Stimulated activated memory B cell treated with anti-CD40 and anti-IgM and Interleukin-4, amounts not matched to agents 10 μg/mL and 1 μg/mL and 100 μg/mL, for 72 hours (primary cell): ENCODE measurements at places on chromosomes 1 and 21.
A peak's percentile ranks its signal among the peaks of the same experiment; 100 is the strongest.

DNA sequence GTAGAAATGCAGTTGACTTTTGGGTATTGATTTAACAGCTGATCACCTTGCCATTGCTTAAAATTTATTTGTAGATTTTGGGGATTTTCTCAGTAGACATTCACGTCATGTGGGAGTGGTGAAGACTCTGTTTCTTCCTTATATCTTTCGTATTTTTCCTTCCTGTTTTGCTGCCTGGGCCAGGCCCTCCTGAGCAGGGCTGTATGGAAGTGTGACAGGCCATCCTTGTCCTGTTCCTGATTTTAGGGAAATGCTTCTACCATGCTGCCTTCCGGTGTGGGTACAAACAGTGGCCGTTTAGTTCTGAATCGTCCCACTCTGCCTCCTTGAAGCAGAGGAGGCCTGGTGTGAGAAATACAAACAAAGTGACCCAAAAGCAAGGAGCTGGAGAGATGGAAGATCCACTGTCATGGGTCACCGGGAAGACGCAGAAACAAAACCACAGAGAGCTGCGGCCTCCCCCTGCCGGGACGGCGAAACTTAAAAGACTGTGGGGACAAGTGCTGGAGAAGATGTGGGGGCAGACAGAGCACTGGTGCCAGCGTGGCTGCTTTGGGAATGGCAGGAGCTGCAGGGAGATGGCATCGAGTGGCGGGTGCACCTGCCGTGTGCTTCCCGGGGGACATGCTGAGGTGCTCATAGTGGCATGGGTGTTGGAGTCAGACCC, 7.6 kb downstream of the AGPAT3 start:
- no peak for ATAC-seq

- ATAC-seq: no peak
Measured at GRCh38 chr1:151992303-151993083, 1.2 kb downstream of the S100A10 start.

- ATAC-seq: no peak
Measured at GRCh38 chr1:174448531-174448883, 743 bp downstream of the GPR52 start.

DNA sequence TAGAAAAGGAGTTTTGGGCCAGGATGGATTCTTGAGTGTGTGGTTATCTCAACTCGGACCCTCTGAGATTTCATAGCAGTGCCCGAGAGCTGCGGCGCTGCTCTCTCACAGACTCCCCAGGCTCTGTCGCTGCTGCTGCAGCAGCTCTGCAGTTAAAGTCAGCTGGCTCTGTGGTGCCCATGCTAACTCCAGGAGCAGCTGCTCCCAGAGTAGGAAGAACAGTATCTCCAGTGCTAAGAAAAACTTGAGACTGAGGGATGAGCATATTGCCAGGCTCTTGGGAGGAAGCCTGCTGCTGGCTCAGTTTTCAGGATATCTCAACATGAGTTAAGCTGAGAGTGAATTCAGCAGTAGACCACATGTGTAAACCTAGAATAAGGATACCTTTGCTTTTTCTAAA, 4.5 kb downstream of the LCE2D start:
- no peak for ATAC-seq

- no peak for ATAC-seq
Measured at GRCh38 chr1:119288751-119289150, 79.8 kb upstream of the HAO2 start.

- no peak for ATAC-seq
Measured at GRCh38 chr1:18373882-18374493, 106.7 kb upstream of the KLHDC7A start.

- no peak for ATAC-seq
Measured at GRCh38 chr1:224698015-224698451, 81.9 kb downstream of the CNIH3 start.

DNA sequence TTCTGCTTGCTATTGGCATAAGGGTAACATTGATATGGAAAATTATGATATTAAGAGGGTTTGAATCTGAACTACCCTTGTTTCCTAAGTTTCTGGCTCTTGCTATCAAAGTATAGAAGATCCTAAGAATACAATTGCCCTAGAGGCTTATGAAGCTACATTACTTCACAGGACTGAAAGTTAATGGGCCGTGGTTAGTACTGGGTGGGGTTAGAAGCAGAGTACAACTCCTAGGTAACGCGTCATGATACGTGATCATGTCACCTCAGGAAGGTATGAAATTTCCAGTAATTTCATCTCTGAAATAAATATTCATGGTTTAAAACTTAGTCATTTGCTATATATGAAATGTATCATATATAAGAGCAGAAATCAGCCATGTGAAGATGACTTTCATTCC, 743.8 kb upstream of the NEGR1 start:
- ATAC-seq: no peak

- ATAC-seq: peak; percentile 12
Measured at GRCh38 chr21:17082843-17083483, 429.9 kb upstream of the CXADR start.
